ENCODE measurements at places on chromosomes 16 and 17.

DNA sequence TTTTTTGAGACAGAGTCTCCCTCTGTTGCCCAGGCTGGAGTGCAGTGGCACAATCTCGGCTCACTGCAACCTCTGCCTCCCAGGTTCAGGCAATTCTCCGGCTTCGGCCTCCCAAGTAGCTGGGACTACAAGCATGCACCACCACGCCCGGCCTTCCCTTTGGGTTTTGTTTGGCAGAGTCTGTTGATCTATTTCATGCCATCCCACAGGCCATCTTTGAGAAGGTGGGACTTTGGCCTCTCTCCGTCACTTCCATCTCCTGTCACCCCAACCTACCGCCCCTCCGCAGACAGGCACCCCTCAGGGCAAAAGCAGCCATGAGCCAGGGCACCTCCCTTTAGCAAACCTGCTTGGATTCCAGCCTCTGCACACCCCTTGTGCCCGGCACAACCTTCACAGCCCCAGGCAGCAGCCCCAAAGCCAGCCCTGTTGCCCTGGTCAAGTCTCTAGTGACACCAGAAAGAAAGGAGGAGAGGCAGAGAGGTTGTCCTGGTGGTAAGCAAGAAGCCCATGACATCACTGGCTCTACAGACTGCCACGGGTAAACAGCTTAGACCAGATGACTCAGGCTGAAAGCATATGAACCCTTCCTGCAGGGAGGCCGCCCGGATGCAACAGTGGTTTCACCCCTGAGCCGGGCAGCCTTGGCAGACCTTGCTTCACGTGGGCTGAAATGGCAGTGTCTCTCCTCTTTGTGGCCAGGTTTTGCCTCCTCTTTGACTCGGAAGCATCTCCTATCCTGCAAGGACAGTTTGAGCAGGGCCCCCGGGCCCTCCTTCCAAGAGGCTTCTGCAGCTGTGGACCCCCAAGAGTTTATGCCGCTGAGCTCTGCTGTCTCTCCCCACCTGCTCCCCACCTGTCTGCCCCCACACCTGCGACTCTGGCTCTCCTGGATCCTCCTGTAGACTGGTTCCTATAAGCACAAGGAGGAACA, 8.1 kb upstream of the TIMP2 start:
- DNase-seq: no peak

DNA sequence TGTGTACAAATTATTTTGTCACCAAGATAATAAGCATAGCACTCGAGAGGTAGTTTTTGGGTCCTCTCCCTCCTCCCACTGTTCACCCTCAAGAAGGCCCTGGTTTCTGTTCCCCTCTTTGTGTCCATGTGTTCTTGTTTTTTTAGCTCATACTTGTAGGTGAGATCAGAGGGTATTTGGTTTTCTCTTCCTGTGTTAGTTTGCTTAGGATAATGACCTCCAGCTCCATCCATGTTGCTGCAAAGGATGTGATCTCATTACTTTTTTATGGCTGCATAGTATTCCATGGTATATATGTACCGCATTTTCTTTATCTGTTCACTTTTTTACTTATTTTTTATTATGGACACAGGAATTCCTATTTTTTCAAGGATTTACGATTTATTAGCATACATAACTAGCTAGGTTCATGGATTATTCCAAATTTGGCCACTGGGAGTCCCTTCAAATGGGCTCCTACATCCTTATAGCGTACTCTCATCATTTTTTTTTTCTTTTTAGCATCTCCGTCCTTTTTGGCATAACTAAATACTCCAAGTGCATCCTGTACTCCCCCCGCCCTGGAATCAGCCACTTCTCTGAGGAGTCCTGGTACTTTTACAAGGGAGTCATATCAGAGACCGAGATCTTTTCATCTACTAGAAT, 7.3 kb downstream of the TADA2A start:
- no peak for DNase-seq

GRCh38 chr16:54056921-54057320, 229.7 kb downstream of the IRX3 start:
- DNase-seq: no peak

GRCh38 chr16:86011532-86011931, 112.6 kb downstream of the IRF8 start:
- DNase-seq: no peak

DNA sequence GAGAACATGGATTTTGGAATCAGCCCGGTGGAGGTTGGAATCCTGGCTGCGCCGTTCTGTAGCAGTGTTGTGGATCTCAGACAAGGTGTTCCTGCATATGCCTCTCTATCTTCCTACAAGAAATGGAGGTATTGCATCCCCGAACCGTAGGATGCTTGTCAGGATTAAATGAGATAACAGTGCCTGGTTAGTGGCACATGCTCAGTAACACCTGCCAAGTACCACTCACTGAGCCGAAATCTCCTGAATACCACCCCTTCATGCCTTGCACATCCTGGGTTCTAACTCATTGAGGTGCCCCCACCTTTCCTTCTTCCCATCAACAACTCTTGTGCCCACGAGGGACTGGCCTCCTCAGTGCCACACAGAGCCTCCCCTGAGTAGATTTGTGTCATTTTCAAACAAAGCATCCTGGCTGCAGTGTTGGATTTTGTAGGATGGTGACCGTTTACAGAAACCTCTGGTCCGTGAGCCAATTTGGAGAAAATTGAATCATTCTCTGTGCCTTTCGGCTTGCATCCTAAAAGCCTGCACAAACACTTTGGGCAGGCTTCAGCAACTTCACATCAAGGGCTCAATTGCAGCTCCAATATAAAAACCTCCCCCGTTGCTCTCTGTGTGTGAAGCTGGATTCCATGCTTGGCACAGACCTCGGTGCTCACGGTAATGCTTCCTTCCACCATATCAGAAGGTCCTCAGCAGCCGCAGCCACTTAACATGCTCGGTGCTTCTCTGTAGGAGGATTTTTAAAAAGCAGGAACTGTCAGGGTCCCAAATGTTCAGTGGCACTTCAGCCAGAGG, 84.2 kb downstream of the WWOX start:
- no peak for DNase-seq
